Stimulated activated CD8-positive, alpha-beta memory T cell treated with anti-CD3 and anti-CD28 coated beads, Interleukin-4, amount 100 ng/mL, for 4 hours (primary cell): ENCODE measurements at places on chromosomes 4 and X.

GRCh38 chr4:47774079-47774478, 63.8 kb downstream of the CORIN start:
- DNase-seq: no peak

- DNase-seq: no peak
Observed at GRCh38 chrX:68915778-68916177, 87.0 kb downstream of the EFNB1 start.

- no peak for DNase-seq
Observed at GRCh38 chrX:24563291-24564010, 83.7 kb downstream of the PCYT1B start.

DNA sequence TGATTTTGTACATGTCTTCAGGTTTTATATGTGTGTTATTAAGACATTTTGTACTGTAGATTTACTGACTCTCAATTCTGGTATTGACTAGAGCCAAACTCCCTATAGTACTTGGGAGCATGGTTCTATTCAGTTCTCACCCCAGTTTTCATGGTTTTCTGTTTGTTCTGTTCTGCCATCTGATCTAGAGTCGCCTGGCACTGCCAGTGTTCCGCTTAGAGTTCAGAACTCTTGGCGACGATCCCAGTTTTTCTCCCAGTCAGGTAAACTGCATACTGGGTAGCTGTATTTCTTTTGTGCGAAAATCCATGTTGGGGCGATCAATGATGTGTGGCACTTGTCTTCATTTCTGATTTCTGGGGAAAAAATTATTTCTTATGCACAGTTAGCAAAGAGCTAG, 78.0 kb downstream of the PHOX2B start:
- no peak for DNase-seq

GRCh38 chr4:143185253-143186107, 763 bp downstream of the USP38 start:
- DNase-seq: peak; percentile 7

- no peak for DNase-seq
Observed at GRCh38 chrX:64850371-64851082, 125.7 kb downstream of the ZC4H2 start.

DNA sequence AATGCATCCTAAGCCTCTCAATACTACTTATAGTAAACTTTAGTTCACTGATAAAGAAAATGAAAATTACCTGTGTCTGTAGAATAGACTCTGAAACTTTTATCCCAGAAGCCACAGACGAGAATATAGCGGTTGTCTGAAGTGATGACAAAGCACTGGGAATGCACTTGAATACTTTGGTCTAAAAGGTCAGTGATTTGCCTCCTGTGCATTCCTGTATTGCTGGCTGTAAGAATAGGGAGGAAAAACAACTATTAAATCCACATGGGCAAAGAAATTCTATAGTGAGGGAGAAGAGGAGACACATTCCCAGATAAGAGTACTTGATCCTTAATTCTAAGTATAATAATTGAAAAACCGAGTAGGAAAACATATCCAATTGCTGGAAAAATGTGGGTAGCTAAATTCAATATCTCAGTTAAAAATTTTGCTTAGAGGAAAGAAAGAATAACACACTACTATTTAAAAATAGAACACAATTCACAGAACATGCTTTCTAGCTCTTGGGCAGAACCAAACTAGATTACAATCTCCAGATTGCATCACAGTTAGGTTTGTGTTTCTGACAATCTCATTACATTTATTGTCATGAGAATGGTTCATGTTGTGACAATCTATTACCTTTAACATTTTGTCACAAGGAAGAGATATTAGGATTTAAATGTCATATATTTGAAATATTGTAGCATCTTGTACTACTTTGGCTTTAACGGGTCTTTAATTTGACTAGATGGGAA, 232.1 kb downstream of the DCLK2 start:
- no peak for DNase-seq

GRCh38 chr4:25875281-25875745, 12.5 kb upstream of the SEL1L3 start:
- no peak for DNase-seq

DNA sequence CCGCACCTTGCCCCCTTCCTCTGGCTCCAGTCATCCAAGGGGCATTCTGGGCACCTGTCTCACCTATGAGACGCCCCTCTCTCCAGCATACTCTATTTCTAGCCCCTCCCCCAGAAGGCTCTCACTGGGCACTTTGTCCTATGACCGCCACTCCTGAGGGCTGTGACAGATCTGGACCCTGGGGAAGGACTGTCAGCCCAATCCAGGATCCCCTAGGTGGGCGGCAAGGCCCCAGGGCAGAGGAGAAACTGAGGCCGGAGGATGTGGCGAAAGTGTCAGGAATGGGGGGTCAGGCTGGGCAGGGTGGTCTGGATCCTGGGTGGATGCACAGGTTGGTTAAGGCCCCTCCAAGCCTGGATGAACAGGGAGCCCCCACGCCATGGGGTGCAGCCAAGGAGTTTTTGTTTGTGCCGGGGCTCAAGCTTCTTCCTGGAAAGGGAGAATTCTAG, 16.2 kb upstream of the NAT8L start:
- DNase-seq: no peak

DNA sequence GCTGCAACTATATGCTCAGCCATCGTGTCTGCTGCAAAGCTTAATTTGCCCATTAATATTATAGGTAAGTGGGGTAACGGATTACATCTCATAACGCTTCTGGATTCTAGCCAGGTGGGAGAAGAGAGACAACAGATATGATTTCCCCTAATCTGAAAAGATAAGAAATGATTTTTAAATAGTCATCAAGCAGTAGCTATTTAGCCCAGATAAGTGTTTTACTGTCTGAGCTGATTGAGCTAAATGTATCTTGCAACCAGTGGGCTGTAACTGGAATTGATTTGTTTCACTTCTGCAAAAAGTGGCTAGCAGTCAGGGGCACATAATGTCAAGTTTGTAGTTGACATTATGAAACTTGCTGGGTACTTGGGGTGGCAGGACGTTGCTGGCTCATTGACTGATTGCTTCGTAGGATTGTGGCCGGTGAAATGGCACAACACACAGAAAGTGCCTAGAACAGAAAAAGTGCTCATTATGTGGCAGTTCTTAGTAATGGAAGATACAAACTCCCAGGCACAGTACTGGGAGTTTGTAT, 18.5 kb downstream of the LAP3 start:
- DNase-seq: no peak
